Epithelial cell of proximal tubule (primary cell): ENCODE measurements at places on chromosomes 11 and 22. TPM values are rescaled to one million over a fixed set of nuclear protein-coding genes. Genes with fewer than 3 reads are reported as not detected.
A peak's percentile ranks its signal among the peaks of the same experiment; 100 is the strongest.

C1QTNF4 gene
- 2.9 and 3.1 TPM in 2 replicates for total RNA-seq

DNA sequence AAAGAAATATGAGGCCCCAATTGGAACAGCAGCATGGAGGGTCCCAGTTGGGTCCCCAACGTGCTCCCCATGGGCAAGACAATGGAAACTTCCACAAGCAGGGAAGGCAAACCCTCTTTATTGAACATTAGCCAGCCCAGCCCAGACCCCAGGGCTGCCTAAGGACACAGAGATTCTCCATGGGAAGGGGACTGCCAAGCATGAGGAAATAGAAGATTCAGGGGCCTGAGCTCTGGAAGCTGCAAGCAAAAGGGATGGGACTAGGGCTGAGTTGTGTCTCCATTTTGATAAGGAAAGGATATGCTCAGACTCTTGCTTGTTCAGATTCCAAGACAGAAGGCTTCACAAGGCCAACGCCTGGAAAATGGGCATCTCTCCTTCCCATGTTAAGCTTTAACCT, 23.3 kb downstream of the TMEM218 start:
- no peak for DNase-seq

SLC22A9 gene
- not detected in 2 replicates for total RNA-seq

GRCh38 chr11:134333946-134334345, 2.2 kb downstream of the GLB1L2 start:
- DNase-seq, result no peak

DNA sequence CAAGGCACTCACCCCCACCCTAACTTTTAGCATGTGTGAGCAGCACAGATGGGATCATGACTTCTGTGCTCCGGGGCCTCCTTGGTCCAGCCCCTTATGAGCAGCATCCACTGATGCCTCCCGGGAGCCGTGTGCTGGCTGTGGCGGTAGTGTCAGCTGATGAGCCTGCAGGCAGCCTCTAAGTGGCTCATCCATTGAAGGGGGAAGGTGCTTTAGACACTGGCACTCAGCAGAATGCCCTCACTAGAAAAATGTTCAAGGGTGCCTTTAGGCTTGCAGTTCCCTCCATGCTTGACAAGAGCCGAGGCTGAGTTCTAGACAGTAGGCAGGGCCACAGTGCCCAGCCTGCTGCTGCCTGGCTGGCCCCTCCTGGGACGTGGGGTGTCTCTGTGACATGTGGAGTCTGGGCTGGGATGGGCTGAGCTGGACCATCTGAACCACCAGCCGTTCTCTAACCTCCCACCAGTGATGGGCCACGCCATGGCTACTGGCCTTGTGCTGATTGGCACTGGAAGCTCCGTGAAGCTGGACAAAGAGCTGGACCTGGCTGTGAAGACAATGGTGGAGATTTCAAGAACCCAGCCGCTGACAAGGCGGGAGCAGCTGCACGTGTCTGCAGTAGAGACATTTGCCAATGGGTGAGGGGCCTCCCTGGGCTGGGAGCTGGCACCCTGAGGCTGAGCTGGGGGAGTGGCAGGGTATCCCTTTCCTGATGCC, 5.8 kb downstream of the TTC38 start:
- no peak for DNase-seq

PHOX2A gene
- total RNA-seq, result not detected in 2 replicates

GRCh38 chr22:28015676-28016601, 96.9 kb upstream of the PITPNB start:
- DNase-seq, result no peak

DNA sequence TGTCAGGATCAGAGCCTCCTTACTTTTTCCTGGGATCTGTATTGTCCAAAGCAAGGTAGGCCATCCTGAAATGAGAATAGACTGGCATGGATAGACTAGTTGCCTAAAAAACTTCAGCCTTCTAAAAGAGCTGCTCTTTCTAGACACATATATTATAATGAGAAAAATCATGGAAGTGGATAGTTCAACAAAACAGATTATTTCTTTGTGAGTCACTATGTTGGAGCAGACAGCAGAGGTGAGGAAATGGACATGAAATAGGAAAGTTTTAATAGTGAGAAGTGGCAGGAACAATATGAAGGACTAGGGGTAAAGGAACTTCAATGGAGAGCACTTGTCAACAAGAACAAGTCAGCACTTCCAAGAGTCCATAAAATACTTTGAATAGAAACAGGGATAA, 101.9 kb upstream of the ANO3 start:
- no peak for DNase-seq

- DNase-seq, result no peak
These were observed 24.9 kb downstream of the COMMD9 start for GRCh38 chr11:36264011-36264972.

- DNase-seq, result no peak
These were observed 61.9 kb downstream of the TSPAN18 start for GRCh38 chr11:44788536-44789261.

GRCh38 chr11:22190827-22191463, 1.9 kb upstream of the ANO5 start:
- no peak for DNase-seq

PNPLA5 gene
- not detected in 2 replicates for total RNA-seq

TP53I11 gene
- total RNA-seq, result 8.0 and 34.4 TPM in 2 replicates

DNA sequence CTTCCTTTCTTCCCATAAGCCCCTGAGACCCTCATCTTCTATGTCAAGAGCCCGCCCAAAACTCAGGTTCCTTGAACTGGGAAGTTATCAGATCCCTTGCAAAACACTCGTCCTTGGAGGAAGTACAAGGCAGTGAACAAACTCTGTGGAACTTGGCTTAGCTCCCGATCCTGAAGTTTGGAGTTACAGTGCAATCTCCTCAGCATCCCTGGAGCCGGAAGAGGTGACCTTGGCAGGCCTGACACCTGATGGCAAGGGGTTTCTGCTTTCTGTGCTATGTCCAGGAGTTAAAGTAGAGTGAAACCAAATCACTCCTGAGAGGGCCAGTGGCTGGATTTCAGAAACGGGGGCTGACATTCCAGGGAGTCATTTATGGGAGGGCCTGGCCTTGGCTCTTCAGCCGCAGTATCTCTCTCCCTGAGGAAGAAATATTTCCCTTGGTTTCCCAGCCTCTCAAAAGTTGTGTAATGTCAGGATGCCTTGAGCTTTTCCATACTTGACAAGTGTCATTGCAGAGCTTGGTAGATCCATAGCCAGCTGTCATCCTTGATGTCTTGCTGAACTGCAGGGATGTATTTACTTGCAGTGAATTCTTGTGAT, 1.9 kb upstream of the GRAMD1B start:
- no peak for DNase-seq

DNA sequence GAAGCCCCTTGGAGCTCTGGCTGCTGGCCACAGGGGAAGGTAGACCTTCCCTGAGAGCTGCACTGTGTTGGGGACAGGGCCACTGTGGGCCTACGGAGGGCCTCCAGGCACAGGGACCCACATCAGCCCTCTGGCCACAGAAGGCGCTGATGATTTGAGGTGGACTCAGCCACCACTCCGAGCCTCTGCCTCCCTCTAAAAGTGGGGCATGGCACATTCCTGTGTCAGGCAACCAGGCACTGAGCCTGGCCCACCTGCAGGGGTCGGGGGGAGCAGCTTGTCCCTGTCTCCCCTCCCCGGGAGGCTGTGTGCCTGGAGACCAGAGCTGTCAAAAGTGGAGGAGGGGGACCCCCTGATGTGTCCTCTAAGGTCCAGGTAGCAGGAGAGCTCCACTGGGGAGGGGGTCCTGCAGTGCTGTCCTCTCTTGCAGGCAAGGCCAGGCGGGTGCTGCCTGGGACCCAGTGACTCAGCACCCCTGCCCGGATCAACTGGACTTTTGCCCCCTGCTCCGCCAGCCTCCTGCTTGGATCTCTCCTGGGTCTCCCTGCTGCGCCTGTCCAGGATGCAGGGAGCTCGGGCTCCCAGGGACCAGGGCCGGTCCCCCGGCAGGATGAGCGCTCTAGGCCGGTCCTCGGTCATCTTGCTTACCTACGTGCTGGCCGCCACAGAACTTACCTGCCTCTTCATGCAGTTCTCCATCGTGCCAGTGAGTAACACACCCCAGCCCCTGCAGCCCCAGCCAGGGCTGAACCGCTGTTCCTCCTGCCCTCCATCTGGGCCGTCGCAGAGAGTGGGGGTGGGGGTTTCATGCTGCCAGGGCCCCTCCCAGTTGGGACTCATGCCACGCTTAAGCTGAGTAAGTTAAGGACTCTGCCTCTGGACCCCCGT, 17.5 kb upstream of the CDKN1C start:
- DNase-seq, result no peak

DNA sequence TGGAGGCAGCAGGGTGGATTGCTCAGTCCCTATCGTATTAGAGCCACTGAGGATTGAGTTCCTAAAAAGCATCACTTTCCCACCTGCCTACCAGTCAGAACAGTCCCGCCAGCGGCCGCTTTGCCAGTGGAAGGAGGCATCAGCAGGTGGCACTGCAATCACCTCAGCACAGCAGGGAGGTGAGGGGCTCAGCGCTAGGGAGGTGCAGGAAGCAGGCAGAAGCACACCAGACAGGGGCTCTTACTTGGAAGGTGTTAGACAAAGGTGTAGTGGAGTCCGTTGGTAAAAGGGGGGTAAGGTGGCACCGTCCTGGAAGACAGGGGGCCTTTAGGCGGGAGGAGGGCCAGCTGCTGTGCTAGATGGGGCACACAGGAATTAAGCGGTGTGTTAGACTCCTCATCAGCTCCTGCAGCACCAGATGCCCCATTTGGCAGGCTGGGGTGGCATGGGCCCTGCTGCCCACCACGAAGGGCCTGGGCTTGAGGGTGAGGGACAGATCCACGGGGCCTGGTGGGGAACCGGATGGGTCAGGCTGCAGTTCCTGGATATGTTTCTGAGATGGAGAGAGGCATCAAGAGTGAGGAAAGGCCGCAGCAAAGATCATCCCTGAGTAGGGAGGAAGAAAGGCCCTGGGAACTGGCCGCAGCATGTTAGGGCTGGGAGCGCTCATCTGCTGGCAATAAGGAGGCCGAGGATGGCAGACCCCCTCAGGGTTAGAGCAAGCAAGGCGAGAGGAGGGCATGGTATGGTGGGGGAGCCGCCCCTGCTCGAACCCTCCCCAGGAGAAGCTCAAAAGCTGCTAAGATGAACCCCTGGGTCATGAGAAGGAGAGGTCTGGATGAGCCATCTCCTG, 42.5 kb downstream of the C11orf58 start:
- no peak for DNase-seq

- no peak for DNase-seq
These were observed 465.0 kb downstream of the GUCY1A2 start for GRCh38 chr11:106553304-106553703.

- DNase-seq, result no peak
These were observed 6.5 kb downstream of the ARSA start for GRCh38 chr22:50621356-50621880.

DNA sequence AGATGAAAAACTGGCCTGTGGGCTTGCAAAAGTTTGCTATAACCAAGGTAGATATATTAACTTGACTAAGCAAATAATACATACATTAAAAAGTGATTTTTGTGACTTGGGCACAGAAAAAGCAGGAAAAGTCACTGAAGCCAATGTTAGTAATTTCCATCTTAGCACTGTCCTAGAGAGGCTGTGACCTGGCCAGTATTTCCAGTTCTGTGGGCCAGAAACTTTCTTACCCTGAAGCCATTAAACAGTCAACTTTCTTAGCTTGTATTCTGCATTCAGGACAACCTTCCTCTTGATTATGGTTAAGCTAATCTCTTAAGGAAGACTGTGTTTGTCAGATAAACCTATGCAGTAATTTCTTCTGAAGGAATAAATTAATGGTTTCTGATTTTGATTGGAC, 22.3 kb upstream of the SLC36A4 start:
- DNase-seq, result no peak

DNA sequence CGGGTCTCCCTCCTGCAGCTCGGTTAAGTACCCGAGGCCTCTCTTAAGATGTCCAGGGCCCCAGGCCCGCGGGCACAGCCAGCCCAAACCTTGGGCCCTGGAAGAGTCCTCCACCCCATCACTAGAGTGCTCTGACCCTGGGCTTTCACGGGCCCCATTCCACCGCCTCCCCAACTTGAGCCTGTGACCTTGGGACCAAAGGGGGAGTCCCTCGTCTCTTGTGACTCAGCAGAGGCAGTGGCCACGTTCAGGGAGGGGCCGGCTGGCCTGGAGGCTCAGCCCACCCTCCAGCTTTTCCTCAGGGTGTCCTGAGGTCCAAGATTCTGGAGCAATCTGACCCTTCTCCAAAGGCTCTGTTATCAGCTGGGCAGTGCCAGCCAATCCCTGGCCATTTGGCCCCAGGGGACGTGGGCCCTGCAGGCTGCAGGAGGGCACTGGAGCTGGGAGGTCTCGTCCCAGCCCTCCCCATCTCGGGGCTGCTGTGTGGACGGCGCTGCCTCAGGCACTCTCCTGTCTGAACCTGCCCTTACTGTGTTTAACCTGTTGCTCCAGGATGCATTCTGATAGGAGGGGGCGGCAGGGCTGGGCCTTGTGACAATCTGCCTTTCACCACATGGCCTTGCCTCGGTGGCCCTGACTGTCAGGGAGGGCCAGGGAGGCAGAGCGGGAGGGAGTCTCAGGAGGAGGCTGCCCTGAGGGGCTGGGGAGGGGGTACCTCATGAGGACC, 25.0 kb downstream of the FADS3 start:
- no peak for DNase-seq

- DNase-seq, result no peak
These were observed 384.6 kb downstream of the BUD13 start for GRCh38 chr11:116388146-116388545.

DNA sequence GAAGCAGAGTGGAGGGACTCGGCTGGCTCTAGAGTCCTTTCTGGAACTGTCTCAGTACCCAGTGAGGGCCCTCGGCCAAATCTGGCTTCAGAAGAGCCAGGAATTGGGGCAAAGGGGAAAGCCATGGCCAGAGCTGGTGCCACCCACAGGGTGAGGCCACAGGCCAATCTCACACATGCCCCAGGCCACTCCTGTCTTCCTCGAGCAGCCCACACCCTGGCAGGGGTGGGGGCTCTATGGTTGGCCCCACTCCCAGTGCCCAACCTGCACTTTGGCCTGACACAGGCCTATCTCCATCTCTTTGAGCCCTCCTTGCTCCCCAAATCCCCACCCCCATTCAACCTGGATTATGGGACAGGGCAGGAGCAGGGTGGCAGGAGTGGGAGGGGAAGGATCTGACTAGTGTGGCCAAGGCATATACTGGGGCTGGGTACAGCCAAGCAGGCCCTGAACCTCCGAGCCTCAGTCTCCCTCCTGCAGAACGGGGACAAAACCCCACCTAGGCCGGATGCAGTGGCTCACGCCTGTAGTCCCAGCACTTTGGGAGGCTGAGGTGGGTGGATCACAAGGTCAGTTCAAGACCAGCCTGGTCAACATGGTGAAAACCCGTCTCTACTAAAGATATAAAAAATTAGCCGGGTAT, 6.9 kb downstream of the TST start:
- DNase-seq, result no peak

- no peak for DNase-seq
These were observed 71.7 kb downstream of the PAK1 start for GRCh38 chr11:77402218-77402556.

- DNase-seq, result no peak
These were observed 11.5 kb downstream of the RTL6 start for GRCh38 chr22:44486538-44486937.

GRCh38 chr11:81888391-81888790, 845.3 kb downstream of the FAM181B start:
- DNase-seq, result no peak

GRCh38 chr22:49151256-49152126, 676.2 kb downstream of the BRD1 start:
- no peak for DNase-seq

GRCh38 chr11:85718991-85719807, 33.2 kb upstream of the CCDC89 start:
- peak; percentile 98 for DNase-seq

VSIG10L2 gene
- total RNA-seq, result not detected in 2 replicates
